Left lobe of liver (tissue), 2 donors: ENCODE measurements at places on chromosomes 1 and 21.

GRCh38 chr21:41141031-41141457 is 26.9 kb upstream of the BACE2 start:
- DNase-seq: no peak

- no peak for DNase-seq
These were observed 190.1 kb downstream of the HIVEP3 start for GRCh38 chr1:41728403-41729202.

GRCh38 chr1:202154766-202155477 is 5.5 kb downstream of the PTPN7 start:
- no peak for DNase-seq

- no peak for DNase-seq
These were observed 95.3 kb downstream of the ABCA4 start for GRCh38 chr1:94025383-94026340.

DNA sequence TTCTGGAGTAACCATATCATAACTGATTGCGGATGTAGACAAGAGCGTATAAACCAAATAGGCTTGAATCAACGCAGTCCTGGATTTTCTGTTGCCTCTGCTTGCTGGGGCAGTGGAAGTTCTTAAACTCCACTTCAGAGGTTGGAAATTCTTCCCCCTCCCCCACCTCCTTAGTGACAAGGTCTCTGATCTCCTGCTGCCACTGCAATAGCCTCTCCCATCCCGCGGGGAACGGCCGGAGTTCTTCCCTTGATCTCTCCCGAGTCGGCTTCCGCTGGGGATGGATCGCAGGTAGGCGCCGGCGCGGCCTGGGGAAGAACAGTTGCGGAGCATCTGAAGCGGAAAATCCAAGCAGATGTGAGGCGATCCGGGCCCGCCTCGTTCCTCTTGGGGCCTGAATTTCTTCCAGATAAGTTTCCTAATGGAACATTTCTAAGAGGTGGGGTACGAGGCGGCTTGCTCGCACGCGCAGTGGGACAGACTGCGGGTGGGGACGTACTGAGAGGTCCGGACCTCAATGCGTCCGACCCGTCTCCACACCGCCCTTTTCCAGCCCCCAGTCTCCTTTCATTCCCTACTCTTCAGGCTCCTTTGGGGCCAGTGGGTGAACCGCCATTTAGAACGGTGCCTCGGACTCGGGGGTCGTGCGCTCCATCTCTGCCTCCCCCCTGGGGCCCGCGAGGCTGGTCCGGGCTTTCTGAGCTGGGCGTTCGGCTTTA is 3.1 kb upstream of the SIM2 start:
- no peak for DNase-seq

DNA sequence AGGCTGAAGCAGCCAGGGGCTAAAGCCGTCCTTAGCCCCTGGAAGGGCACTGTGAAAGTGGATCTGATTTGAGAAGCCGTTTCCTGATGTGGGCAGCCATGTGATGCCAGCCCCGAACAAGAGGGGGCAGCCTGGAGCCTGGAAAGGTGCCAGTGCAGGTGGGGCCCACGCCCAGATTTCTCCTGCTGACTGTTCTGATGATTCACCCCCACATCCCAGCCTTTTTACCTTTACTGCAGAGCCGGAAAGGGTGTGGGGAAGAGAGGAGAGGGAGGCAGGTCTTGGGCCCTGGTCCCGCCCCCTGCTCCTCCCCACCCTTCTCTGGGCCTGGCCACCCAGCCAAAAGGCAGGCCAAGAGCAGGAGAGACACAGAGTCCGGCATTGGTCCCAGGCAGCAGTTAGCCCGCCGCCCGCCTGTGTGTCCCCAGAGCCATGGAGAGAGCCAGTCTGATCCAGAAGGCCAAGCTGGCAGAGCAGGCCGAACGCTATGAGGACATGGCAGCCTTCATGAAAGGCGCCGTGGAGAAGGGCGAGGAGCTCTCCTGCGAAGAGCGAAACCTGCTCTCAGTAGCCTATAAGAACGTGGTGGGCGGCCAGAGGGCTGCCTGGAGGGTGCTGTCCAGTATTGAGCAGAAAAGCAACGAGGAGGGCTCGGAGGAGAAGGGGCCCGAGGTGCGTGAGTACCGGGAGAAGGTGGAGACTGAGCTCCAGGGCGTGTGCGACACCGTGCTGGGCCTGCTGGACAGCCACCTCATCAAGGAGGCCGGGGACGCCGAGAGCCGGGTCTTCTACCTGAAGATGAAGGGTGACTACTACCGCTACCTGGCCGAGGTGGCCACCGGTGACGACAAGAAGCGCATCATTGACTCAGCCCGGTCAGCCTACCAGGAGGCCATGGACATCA is at the start of gene SFN:
Gene SFN, plus strand, starts transcription at position 369 of the 904 bp plus-strand sequence. Its CDS starts 64 bp downstream, at position 433.
- no peak for DNase-seq

DNA sequence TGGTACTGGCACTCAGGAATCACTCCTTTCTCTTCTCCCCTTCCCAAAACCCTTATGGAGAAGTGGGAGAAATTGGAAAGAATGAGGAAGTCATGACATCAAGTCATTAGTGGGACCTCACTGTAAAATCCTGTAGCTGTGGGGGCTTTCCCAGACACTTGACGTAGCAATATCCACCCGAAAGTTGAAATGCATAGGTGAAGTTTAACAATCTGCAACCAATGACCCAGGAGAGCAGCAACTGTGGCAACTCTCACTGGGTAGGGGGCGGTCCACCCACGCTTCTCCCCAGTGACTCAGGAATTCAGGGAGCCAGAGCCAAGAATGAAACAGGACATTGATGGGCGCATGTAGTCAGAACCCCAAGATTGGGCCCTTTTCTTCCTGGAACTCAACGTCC is 27.0 kb downstream of the ABCA4 start:
- no peak for DNase-seq

GRCh38 chr1:93707956-93708355 is 26.3 kb upstream of the BCAR3 start:
- no peak for DNase-seq

- no peak for DNase-seq
These were observed 105.5 kb downstream of the RERE start for GRCh38 chr1:8711873-8712412.

DNA sequence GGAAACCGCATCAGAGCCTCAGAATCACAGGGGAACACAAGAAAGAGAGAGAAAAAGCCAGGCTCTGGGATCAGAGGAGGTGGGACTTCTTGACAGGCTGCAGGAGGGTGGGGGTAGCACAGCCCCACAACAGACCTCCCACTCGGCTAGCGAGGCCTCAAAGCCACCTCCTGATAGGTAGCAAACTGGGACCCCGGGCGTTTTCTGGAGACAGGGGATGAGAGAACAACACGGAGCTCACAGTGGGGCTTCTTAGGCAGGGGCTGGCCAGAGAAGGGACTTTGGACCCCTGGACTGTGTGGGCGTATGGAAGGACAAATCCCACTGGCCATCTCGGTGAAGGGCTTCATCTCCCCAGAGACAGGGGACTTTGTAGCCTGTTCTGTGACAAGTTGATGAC is 116.3 kb downstream of the AJAP1 start:
- DNase-seq: no peak
